Fibroblast of lung (primary cell): ENCODE measurements at places on chromosomes 13 and 19. TPM values are rescaled to one million over a fixed set of nuclear protein-coding genes. Genes with fewer than 3 reads are reported as not detected.

ZAR1L gene
- not detected in 2 replicates for polyA plus RNA-seq

GRCh38 chr19:12187625-12188024, 24.7 kb downstream of the ZNF136 start:
- no peaks in the 10 kb centered on the region for H3K27me3 ChIP-seq
- no peak for DNase-seq
- peaks cover 2% of the 10 kb centered on the region for H3K36me3 ChIP-seq
- H3K4me3 ChIP-seq = no peak overlapping the region
- no peaks in the 10 kb centered on the region for H3K4me1 ChIP-seq

GRCh38 chr19:42038666-42039065, 31.3 kb downstream of the GRIK5 start:
- no peak overlapping the region for H3K27ac ChIP-seq
- no peaks in the 10 kb centered on the region for H3K27me3 ChIP-seq
- H3K4me3 ChIP-seq = no peak overlapping the region
- no peaks in the 10 kb centered on the region for H3K36me3 ChIP-seq
- DNase-seq = no peak
- no peaks in the 10 kb centered on the region for H3K4me1 ChIP-seq

DNA sequence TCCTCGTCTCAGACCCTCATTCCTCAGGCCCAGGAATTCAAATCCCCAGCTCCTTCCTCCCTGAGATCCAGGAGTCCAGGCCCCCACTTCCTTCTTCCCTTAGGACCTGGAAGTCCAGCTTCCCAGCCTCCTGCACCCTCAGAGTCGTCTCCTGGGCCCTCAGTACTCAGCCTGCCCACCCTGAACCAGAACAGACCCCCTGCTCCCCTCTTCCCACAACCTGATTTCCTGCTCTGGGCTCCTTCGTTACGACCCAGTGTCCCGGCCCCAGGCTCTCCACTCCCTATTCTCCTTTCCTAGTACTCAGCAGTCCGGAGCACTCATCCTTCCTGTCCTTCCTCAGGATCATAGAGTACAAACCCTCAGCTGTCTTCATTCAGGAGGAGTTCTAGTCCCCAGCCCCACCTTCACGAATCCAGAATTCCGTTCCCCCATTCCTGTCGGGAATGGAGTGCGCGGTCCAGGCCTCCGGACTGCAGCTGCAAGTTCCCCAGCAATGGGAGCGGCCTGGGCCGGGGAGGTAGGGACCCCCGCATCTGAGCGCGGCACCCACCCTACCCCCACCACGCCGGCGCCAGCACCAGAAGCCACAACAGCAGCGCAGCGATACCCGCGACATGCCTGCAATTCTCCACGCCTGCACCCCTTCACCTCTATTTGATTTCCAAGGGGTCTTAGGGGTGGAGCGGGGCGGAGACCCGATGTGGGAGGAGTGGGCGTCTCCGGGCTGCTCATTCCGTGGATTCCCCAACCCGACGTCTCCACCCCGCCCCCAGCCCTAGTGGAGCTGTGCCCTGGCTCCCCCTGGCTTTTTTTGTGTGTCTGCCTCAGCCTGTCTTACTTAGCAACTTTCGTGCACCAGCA, 12.7 kb downstream of the EGLN2 start:
- peaks cover 22% of the 10 kb centered on the region for H3K36me3 ChIP-seq
- H3K27me3 ChIP-seq = no peaks in the 10 kb centered on the region
- no peak overlapping the region for H3K27ac ChIP-seq
- peaks cover 6% of the 10 kb centered on the region for H3K4me1 ChIP-seq
- no peak overlapping the region for H3K4me3 ChIP-seq
- no peak for DNase-seq
